ENCODE measurements at places on chromosomes 4 and X. TPM values are rescaled to one million over a fixed set of nuclear protein-coding genes. Genes with fewer than 3 reads are reported as not detected.

GRCh38 chr4:80787306-80787705 is 243.2 kb upstream of the BMP3 start:
- DNase-seq: no peak

DNA sequence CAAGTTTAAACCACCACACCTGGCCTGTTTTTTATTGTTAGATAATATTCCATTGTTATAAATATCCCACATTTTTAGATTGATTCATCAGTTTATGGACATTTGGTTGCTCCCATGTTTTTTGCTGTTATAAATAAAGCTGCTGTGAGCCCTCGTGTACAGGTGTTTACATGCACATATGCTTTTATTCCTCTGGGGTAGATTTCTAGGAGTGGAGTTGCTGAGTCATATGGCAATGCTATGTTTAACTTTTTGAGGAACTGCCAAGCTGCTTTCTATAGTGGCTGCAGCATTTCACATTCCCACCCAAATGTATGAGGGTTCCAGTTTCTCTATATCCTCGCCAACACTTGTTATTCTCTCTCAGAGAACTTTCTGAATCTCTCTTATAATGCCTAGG is 90.5 kb downstream of the TBL1X start:
- no peak for DNase-seq

The LONRF3 gene
- 4.2 TPM for total RNA-seq

DNA sequence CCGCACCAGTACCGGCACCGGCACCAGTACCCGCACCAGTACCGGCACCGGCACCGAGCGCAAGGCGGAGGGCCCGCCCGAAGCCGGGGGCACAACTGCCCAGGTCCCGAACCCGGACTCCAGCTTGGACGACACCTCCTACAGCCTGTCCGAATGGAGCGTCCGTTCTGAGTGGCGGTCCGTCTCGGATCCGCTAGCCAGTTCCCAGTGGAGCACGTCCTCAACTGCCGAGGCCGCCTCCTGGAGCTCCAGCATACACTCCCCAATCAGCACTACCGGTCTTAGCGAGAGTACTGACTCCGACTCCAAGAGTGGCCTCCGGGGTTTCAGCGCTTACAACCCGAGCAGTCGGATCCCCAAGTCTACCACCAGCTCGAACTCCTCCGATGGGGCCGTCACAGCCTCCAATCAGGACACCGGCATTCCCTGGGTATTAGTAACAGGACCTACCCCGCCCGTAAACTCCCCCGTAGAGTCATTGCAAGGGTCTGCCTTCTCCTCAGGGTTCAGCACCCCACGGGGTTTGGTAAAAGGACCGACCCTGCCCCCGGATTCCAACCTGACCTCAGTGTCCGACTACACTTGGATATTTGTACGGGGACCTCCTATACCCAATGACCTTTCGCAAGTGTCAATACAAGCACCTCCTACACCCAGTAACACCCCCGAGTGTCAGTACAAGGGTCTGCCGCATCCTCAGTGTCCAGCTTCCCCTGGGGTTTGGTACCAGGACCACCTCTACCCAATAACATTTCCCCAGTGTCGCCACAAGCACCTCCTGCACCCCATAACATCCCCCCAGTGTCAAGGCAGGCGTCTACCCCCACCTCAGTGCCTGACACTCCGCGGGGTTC is 721 bp upstream of the MAOA start:
- DNase-seq: peak; percentile 59

The CT45A1 gene
- not detected for total RNA-seq

GRCh38 chr4:7320206-7320797 is 114.4 kb downstream of the PSAPL1 start:
- DNase-seq: no peak

DNA sequence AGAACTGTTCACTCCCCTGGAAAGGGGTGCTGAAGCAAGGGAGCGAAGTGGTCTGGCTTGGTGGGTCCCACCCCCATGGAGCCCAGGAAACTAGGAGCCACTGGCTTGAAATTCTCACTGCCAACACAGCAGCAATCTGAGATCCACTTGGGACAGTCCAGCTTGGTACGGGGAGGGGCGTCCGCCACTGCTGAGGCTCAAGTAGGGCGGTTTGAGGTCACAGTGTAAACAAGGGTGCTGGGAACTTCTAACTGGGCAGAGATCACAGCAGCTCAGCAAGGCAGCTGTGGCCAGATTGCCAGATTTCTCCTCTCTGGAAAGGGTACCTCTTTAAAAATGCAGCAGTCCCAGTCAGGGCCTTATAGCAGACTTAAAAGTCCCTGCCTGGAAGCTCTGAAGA is 53.9 kb upstream of the GALNTL6 start:
- no peak for DNase-seq

Data from left ventricle myocardium superior (tissue), 1 donor.